ENCODE measurements at places on chromosomes 12 and 14. TPM values are rescaled to one million over a fixed set of nuclear protein-coding genes. Genes with fewer than 3 reads are reported as not detected.

Gene NFE2
- total RNA-seq = not detected

Gene TMPRSS12
- not detected for total RNA-seq

Gene PLD4
- not detected for total RNA-seq

Gene GPX2
- not detected for total RNA-seq

Gene OVCH1
- not detected for total RNA-seq

Gene RFLNA
- total RNA-seq = not detected

Gene TPH2
- not detected for total RNA-seq

Gene YAF2
- 40.5 TPM for total RNA-seq

GRCh38 chr12:103956509-103957027 lies 9.1 kb upstream of the TDG start:
- peaks cover 23% of the 10 kb centered on the region for H3K36me3 ChIP-seq
- DNase-seq = no peak
- peaks cover 38% of the 10 kb centered on the region for H3K4me1 ChIP-seq
- peak overlapping the region; percentile 97 for H3K4me3 ChIP-seq

- H3K27me3 ChIP-seq = no peaks in the 10 kb centered on the region
- DNase-seq = no peak
- no peak overlapping the region for H3K27ac ChIP-seq
- no peaks in the 10 kb centered on the region for H3K36me3 ChIP-seq
- no peak overlapping the region for H3K4me3 ChIP-seq
Observed at GRCh38 chr12:128178966-128179365, 88.0 kb upstream of the TMEM132C start.

GRCh38 chr12:45801625-45802024 lies 72.1 kb downstream of the ARID2 start:
- H3K4me3 ChIP-seq = no peak overlapping the region
- no peak overlapping the region for H3K27ac ChIP-seq
- no peaks in the 10 kb centered on the region for H3K27me3 ChIP-seq
- peaks cover 8% of the 10 kb centered on the region for H3K36me3 ChIP-seq

GRCh38 chr12:4609071-4609470 lies 39.8 kb downstream of the AKAP3 start:
- H3K4me1 ChIP-seq = peaks cover 17% of the 10 kb centered on the region
- H3K36me3 ChIP-seq = peaks cover 24% of the 10 kb centered on the region
- DNase-seq = no peak
- H3K27me3 ChIP-seq = peaks cover 2% of the 10 kb centered on the region
- H3K27ac ChIP-seq = no peak overlapping the region

GRCh38 chr14:66939409-66939808 lies 249.8 kb upstream of the GARIN2 start:
- no peaks in the 10 kb centered on the region for H3K27me3 ChIP-seq
- H3K36me3 ChIP-seq = peaks cover 67% of the 10 kb centered on the region
- no peak overlapping the region for H3K27ac ChIP-seq

DNA sequence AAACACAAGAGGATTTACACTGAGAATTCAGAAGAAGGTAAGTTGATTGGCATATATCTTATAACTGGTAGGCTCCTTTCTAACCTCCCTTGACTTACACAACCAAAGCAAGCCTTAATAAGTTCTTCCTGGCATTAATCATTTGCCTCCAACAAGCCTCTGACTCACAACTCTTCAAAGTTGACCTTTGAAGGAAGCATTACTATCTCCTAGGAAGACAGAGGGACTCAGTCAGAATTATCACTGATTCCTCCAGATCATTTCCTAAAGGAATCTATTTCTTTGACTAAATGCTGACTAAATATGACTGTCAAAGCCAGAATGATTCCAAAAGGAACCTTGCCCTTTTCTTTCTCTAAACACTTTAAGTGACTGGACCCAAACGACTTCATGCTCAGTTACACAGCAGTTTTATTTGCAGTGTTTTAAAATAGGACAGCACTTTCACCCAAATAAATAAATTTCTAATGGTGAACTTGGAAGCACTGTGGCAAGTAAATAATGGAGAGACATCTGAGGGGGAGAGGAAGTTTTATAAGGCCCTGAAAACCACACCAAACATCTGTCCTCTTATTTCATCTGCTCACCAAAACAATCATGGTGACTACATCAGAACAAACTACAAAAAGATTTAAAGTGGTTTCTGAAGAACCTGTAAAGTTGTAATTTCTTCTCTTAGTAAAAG lies 128.2 kb downstream of the KLHL28 start:
- H3K27ac ChIP-seq = no peak overlapping the region
- DNase-seq = no peak
- peaks cover 5% of the 10 kb centered on the region for H3K27me3 ChIP-seq
- H3K4me3 ChIP-seq = no peak overlapping the region
- no peaks in the 10 kb centered on the region for H3K4me1 ChIP-seq
- H3K36me3 ChIP-seq = no peaks in the 10 kb centered on the region

DNA sequence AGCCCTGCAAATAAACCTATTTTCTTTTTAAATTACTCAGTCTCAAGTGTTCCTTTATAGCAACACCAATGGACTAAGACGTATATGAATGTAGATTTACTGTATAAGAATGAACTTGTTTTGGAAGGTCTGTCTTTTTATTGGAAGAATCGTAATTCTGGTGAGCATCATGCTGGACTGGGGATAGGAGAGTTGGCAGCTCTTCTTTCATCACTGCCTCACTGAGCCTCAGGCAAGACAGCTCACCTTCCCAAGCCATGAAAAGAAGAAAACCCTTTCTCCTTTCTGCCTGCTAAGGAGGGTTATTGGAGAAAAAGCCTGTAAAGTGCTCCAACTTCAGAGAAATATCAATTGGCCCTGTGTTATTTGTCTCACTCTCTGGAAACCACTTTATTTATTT lies 9.1 kb upstream of the RNF34 start:
- H3K27ac ChIP-seq = no peak overlapping the region
- DNase-seq = no peak
- peaks cover 14% of the 10 kb centered on the region for H3K4me1 ChIP-seq
- H3K4me3 ChIP-seq = no peak overlapping the region
- H3K27me3 ChIP-seq = peaks cover 2% of the 10 kb centered on the region
